ENCODE measurements at places on chromosomes 12 and 14. TPM values are rescaled to one million over a fixed set of nuclear protein-coding genes. Genes with fewer than 3 reads are reported as not detected.

Gene PDE3A
- total RNA-seq: 70.5 TPM

Gene CLEC1B
- total RNA-seq: under 0.01 TPM

Gene TAMALIN
- 28.0 TPM for total RNA-seq

Gene SOAT2
- not detected for total RNA-seq

Gene NTF3
- not detected for total RNA-seq

Gene RBP5
- not detected for total RNA-seq

Gene OR6C6
- total RNA-seq: not detected

Gene EIF2S1
- 170 TPM for total RNA-seq

Gene SLC16A7
- 10.5 TPM for total RNA-seq

Gene KIAA0586
- 31.3 TPM for total RNA-seq

Gene MIPOL1
- total RNA-seq: 9.6 TPM

All from melanocyte of skin (primary cell).